ENCODE measurements at places on chromosomes 5 and 9. TPM values are rescaled to one million over a fixed set of nuclear protein-coding genes. Genes with fewer than 3 reads are reported as not detected.

The DNAI1 gene
- polyA plus RNA-seq: 3.2 TPM

The CDH9 gene
- 8.6 TPM for polyA plus RNA-seq

The ZNF367 gene
- 13.8 TPM for polyA plus RNA-seq

The EPB41L4A gene
- 26.9 TPM for polyA plus RNA-seq

The FRMD3 gene
- polyA plus RNA-seq: 22.4 TPM

The MCC gene
- 35.5 TPM for polyA plus RNA-seq

The C1QTNF2 gene
- polyA plus RNA-seq: 2.2 TPM

The TAF7 gene
- 159 TPM for polyA plus RNA-seq

The TAF11L5 gene
- polyA plus RNA-seq: not detected

The ANKRD18B gene
- polyA plus RNA-seq: 1.0 TPM

The PCDHGA3 gene
- polyA plus RNA-seq: 4.9 TPM

All from left renal pelvis (tissue), 4 donors.